HEK293T (cell line): ENCODE measurements at places on chromosomes 2 and 18.

- no peak for DNase-seq
These were observed 38.9 kb upstream of the LPIN2 start for GRCh38 chr18:3051718-3052410.

- no peak for DNase-seq
These were observed 295.9 kb upstream of the HDAC4 start for GRCh38 chr2:239696559-239697207.

GRCh38 chr2:23390152-23390551 is 5.2 kb downstream of the KLHL29 start:
- no peak for DNase-seq

DNA sequence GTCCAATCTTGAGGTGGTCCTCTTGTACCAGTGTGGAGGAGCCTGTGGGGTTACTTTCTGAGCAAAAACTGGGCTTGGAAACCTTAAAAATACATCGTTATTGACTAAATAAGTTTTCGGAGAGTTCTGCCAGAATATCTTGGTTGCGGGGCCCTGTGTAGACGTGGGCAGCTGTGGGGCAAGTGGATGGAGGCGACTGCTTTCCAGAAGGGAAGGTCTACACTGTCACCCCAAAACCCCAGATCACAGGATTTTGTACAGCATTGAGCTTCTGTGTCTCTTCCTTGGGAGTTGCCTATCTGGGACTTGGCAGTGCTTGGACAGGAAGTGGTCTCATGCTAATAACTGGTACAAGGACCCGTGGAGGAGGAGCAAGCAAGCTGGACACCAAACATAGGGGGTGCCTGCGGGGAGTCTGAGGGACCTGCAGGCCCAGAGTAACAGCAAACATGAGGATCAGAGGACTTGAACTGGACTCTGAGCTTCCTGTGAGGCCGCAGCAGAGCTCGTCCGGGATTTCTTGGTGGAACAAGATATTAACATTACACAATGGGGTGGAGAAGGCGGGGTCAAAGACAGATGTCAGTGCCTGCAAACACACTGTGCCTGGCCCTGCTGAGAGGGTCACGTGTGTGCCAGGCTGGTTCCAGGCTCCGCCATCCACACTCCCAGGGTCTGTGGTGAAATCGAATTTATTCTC is 48.0 kb upstream of the CTLA4 start:
- DNase-seq: no peak

- DNase-seq: no peak
These were observed 3.5 kb downstream of the RALB start for GRCh38 chr2:120255986-120256650.

GRCh38 chr2:135949451-135950234 is 35.8 kb downstream of the DARS1 start:
- DNase-seq: no peak

DNA sequence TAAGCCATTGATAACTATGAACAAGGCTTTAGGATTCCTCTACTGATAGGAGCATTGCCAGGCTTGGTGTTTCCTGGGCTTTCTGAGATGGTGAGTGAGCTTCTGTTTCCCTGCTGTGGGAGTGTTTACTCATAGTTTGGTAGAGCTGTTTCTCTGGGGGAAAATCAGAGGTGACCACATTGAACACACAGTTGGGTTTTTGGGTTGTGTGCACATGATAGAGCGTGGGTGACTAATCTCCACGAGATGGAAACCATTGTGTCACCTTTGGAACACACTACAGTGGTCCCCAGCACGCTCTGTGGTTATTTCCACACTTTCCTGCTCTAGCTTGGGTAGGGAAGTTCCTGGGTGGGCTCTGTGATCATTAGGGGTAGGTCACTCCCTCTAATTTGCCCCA is 5.4 kb downstream of the IL1R1 start:
- DNase-seq: no peak

DNA sequence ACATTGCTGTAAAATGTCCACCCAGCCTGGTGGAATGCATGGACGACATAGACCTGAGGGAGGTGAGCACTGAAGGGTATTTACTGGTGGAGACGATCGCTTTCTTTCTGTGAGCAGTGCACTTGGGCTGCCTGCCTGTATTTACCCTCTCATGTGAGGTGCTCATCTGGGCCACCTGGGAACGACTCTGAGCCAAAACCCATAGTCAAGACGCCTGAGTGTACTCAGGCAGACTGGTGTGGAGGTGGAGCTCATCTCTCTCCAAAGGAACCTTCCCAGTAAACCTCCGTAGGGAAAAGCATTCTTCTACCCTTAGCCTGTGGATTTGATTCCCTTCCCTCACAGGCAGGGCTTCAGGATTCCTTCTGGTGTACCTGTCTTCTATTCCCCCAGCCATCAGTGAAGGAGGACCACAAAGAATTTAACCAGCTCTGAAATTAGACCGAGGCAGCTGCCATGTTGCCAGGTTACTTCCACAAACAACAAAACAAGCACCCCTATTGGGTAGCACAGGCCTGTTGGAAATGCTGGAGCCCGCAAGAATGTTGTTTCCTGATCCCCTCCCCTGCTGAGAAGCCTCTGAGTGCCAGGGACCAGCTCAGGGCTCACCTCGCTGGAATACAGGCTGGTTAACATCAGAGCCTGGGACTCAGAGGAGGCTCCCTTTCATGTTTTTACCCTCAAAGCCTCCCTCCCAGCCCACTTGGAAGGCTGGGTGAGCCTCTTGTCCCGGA is 47.5 kb upstream of the TXNDC2 start:
- no peak for DNase-seq

GRCh38 chr18:71995904-71996465 is 548.2 kb downstream of the CBLN2 start:
- no peak for DNase-seq

- DNase-seq: no peak
These were observed 1.5 kb downstream of the ZFAND2B start for GRCh38 chr2:219207884-219208740.

- no peak for DNase-seq
These were observed 35.9 kb downstream of the ZNF385B start for GRCh38 chr2:179825494-179825893.

- DNase-seq: no peak
These were observed 42.3 kb downstream of the LRRTM4 start for GRCh38 chr2:77479895-77480294.

- peak; percentile 23 for DNase-seq
These were observed 618 bp downstream of the POLR2D start for GRCh38 chr2:127857265-127857808.

GRCh38 chr2:233966388-233966787 is 49.2 kb downstream of the TRPM8 start:
- no peak for DNase-seq

DNA sequence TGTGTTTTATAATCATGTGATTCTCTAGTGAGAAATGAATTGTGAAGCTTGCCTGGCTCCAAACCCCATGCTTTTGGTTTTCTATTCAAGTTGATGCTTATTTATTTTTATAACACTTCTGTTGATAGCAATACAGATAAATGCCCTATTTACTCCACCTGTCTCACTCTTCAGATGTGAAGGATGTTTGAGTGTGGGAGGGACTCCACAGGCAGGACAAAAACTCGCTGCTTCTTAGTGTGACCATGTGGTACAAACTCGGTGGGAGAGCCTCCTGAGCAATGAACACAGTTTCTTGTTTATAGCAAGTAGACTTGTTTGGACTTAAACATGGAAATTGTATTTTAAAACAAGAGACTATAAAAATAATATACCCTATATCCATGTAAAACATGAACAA is 219.7 kb downstream of the GULP1 start:
- DNase-seq: no peak

DNA sequence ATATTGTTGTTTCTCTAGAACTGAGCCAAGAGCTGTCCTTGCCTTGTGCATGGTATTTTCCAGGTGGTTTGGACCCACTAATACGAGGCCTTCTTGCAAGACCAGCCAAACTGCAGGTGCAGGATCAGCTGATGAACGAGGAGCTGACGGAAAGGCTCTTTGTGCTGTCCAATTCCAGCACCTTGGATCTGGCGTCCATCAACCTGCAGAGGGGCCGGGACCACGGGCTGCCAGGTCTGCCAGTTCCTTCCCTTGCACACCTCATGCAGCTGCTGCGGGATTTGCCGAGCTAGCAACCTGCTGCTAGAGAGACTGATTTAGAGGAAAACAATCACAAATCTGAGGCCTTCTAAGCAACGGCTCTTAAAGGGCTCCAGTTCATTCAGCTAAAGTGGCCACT is 74.5 kb downstream of the TPO start:
- DNase-seq: no peak

- DNase-seq: no peak
These were observed 4.0 kb upstream of the RNF152 start for GRCh38 chr18:61896757-61897156.
